ENCODE measurements at places on chromosomes 3 and 15.

- no peak for DNase-seq
These were observed 938.4 kb downstream of the MCTP2 start for GRCh38 chr15:95169541-95170459.

GRCh38 chr15:81291916-81292522 is 31.9 kb downstream of the STARD5 start:
- no peak for DNase-seq

DNA sequence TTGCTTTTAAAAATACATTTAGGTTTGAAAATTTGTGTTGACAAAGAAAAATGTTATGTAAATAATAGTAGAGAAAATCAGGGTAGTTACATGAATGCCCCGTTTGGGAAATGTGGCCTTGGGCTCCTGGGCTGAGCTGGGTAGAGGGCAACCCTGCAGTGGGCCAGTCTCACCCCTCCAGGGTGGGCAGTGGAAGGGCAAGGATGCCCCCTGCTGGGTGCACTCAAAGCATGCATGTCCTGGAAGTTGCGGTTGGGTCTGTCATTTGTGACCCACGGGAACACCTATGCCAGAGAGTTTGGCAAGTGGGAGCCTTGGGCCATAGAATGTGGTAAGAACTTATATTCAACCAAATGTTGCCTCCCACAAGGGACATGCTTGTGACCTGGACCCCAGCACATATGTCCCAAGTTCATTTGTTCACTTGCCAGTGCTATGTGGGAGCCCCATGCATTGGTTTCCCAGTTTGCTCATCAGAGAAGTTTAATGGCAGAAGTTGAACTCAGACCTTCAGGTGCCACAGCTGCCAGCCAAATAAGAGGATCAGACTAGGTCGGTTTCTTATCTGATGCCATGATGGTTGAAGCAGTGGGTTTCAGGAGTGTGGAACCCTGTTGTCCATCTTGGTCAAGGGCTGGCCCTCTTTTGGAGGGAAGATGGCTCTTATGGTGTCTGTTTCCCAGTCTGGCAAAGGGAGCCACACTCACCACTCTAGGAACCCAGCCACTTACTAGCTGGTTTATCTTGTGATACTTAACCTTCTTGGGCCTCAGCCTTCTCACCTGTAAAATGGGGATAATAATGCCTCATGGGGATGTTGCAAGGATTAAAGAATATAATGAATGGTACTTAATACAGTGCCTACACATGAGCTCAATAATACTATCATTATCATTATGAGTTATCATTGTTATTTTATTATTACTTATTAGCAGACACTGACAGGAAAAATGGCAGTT is 2.5 kb upstream of the PLCB2 start:
- peak; percentile 72 for DNase-seq

GRCh38 chr3:125043599-125044151 is 12.1 kb downstream of the HEG1 start:
- DNase-seq: no peak

- DNase-seq: no peak
These were observed 34.1 kb upstream of the HES1 start for GRCh38 chr3:194101592-194102432.

DNA sequence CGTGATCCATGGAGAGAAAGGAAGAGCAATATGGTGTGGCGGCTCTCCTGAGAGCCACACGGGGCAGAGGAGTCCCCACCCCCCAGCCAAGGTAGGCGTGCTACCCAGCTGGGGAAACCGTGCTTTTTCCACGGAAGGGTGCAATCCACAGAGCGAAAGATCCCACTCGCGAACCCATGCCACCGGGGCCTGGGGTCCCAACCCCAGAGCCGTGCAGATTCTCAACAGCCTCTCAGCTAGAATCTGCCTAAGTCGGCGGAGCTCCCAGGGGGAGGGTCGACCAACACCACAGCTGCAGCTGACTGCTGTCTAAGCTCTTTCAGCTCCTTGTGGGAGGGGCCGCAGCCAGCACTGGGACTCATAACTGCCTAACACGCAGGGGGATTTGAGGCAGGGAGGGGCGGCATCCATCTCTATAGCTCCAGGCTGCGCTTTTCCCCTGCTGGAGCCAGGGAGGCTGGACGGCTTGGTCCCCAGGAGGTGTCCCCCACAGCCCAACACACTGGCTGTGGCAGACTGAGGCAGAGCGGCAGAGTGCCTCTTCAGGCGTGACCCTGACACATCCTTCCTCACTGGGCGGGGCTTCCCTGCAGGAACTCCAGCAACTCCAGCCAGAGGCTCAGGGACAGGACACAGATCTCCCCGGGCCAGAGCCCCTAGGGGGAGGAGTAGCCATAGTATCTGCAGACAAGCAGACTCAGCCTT is 107.6 kb upstream of the ZBTB20 start:
- DNase-seq: no peak

- DNase-seq: no peak
These were observed 32.4 kb upstream of the RASGRF1 start for GRCh38 chr15:79122991-79123390.

GRCh38 chr3:176994891-176995781 is 202.1 kb downstream of the TBL1XR1 start:
- DNase-seq: no peak

GRCh38 chr3:103791786-103792515 is 1357.1 kb downstream of the ZPLD1 start:
- no peak for DNase-seq

DNA sequence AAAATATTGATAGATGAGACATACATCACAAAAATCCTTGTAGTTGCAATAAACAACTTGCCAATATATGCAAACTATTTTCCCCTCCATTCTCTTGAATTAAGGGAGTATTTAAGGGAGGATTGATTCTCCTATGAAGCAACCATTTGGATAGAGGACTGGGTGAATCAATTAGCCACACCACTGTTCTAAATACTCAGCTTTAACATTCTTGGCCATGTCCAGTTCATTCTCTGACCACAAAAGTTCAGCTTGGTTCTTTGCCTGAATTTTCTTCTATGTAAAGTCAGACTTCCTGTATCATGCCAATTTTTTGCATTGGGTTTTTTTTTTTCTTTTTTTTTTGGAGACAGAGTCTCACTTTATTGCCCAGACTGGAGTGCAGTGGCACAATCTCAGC is 15.8 kb upstream of the SEC11A start:
- DNase-seq: no peak

GRCh38 chr3:184864000-184864399 is 52.0 kb downstream of the VPS8 start:
- DNase-seq: no peak

DNA sequence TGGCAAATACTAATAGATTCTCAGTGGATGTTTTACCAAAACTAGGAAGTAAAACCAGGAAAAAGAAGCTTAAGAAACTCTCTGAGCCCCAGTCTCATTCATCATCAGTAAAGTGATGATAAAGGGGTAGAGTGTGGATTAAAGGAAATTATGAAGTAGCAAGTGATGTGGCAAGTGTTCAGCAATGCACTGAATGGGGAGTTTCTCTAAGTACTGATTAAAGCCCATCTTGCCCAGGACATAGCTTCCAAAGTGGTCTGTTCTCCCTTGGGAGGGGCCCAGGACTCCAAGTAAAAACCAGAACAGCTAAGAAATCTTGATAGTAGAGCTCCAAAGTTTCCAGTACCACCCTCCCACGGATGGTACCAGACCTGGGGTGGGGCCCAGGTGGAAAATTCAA is 137.3 kb downstream of the WNT5A start:
- DNase-seq: no peak

GRCh38 chr3:191356631-191357439 is 26.5 kb upstream of the UTS2B start:
- DNase-seq: no peak

- peak; percentile 62 for DNase-seq
These were observed 47.5 kb upstream of the LIMD1 start for GRCh38 chr3:45546716-45547701.

DNA sequence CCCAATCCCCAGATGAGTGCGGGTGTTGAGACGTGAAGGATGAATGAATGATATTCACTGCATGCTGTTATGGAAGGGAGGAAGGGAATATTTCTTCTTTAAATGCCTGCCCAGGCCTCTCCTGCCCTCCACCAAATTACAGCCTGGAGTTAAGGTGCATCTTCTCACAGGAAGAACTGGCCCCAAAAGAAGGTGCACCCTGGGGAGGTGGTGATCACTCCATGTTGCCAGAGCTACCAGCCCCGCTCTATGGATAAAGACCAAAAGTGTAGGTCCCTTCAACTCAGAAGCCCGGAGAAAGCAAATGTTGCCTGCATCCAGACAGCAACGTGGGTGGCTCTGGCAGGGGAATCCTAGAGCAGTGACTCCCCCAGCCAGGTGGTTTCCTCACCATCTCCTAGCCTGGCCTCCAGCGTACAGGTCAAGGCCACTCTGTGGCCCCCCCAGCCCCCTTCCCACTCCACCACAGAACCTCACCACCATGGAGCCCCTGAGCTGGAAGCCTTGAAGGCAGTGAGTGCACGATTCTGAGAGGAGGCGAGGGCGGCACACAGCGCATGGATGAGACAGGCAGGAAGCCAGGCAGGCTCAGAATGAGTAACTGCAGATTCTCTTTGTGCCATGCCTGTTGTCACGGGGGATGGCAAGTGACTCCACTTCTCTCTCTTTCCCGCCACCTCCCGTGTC is 3.5 kb upstream of the VIPR1 start:
- peak; percentile 36 for DNase-seq

GRCh38 chr3:53498806-53499641 is 4.6 kb downstream of the CACNA1D start:
- DNase-seq: no peak

- DNase-seq: no peak
These were observed 133.2 kb downstream of the FILIP1L start for GRCh38 chr3:99981138-99981537.
